ENCODE measurements at places on chromosomes 12 and 14. TPM values are rescaled to one million over a fixed set of nuclear protein-coding genes. Genes with fewer than 3 reads are reported as not detected.

- DNase-seq, result no peak
These were observed 270.1 kb upstream of the PRICKLE1 start for GRCh38 chr12:42859612-42860011.

DAO gene
- total RNA-seq, result not detected

KIAA0586 gene
- total RNA-seq, result 26.7 TPM

SDR9C7 gene
- 0.31 TPM for total RNA-seq

GRCh38 chr14:77579780-77580179 is 36.7 kb downstream of the SPTLC2 start:
- DNase-seq, result no peak

GRCh38 chr12:94010307-94010706 is 138.1 kb upstream of the PLXNC1 start:
- no peak for DNase-seq

DNA sequence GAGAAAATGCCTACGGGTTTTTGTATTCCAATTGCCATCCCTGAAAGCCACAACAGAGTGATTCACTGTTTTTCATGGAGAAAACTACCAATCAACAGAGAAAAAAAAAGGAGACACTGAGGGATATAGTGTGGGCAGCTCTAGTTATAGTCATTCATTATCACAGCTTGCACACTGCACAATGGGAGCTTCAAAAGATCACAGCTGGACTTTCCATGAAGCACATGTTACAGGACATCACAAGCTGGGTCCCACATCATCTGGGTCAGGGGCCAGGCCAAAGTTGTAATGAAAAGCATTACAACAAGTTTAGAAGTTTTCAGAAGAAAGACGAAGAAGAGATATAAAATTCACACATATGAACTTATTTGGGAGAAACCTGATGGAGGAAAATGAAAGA is 41.5 kb downstream of the RERG start:
- no peak for DNase-seq

Data from occipital lobe (tissue), 3 donors.